ENCODE measurements at places on chromosomes 5 and 9. TPM values are rescaled to one million over a fixed set of nuclear protein-coding genes. Genes with fewer than 3 reads are reported as not detected.
A peak's percentile ranks its signal among the peaks of the same experiment; 100 is the strongest.

The MEGF10 gene
- total RNA-seq, result 1.1 TPM

The OTP gene
- not detected for total RNA-seq

The CCL27 gene
- not detected for total RNA-seq

The GDA gene
- 2.0 TPM for total RNA-seq

DNA sequence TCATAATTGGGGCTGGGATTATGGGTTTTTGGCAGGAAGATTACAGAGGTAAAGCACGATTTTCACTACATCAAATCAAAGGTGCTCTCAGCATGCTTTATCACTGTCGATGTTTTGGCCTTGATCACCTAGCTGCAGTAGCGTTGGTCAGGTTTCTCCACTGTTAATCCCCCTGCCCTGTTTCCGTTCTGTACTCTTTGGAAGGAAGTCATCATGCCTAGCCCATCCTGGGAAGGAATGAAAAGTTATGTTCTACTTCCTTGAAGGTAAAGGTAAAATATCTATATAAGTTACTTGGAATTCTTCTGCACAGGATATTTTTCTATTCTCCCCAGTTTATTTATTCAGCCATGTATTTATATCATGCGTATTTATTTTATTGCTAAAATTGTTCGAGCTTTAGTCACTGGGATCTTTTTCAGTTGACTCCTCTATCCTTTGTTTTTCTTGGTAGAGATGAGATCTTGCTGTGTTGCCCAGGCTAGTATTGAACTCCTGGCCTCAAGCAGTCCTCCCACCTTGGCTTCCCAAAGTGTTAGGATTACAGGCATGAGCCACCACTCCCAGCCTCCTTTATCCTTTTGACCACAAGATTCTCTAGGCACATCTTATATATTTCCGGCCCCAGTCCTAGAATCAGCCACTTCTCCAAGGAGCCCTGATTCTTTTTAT, 25.3 kb downstream of the FAF2 start:
- DNase-seq, result no peak
- peaks cover 5% of the 10 kb centered on the region for H3K4me1 ChIP-seq
- H3K27ac ChIP-seq, result no peak overlapping the region
- H3K36me3 ChIP-seq, result no peaks in the 10 kb centered on the region
- no peak overlapping the region for H3K4me3 ChIP-seq

GRCh38 chr5:37738057-37738691, 101.7 kb downstream of the GDNF start:
- no peaks in the 10 kb centered on the region for H3K36me3 ChIP-seq
- no peak overlapping the region for H3K27ac ChIP-seq
- no peak for DNase-seq
- H3K4me1 ChIP-seq, result peaks cover 24% of the 10 kb centered on the region

- H3K27ac ChIP-seq, result peak overlapping the region; percentile 77
- H3K4me1 ChIP-seq, result peaks cover 26% of the 10 kb centered on the region
- H3K4me3 ChIP-seq, result no peak overlapping the region
- H3K36me3 ChIP-seq, result no peaks in the 10 kb centered on the region
Measured at GRCh38 chr5:10724781-10725507, 36.1 kb downstream of the DAP start.

GRCh38 chr5:143987751-143988560, 176.0 kb downstream of the HMHB1 start:
- no peak overlapping the region for H3K27ac ChIP-seq
- H3K4me1 ChIP-seq, result no peaks in the 10 kb centered on the region
- no peak for DNase-seq
- H3K36me3 ChIP-seq, result no peaks in the 10 kb centered on the region
- no peak overlapping the region for H3K4me3 ChIP-seq
- H3K27me3 ChIP-seq, result no peaks in the 10 kb centered on the region

GRCh38 chr5:82676661-82677060, 398.5 kb upstream of the RPS23 start:
- H3K4me3 ChIP-seq, result no peak overlapping the region
- H3K27me3 ChIP-seq, result no peaks in the 10 kb centered on the region
- no peak overlapping the region for H3K27ac ChIP-seq
- DNase-seq, result no peak
- no peaks in the 10 kb centered on the region for H3K36me3 ChIP-seq

- DNase-seq, result no peak
- no peaks in the 10 kb centered on the region for H3K27me3 ChIP-seq
- H3K36me3 ChIP-seq, result no peaks in the 10 kb centered on the region
- H3K4me1 ChIP-seq, result no peaks in the 10 kb centered on the region
Measured at GRCh38 chr5:35060236-35060635, 12.5 kb upstream of the AGXT2 start.

DNA sequence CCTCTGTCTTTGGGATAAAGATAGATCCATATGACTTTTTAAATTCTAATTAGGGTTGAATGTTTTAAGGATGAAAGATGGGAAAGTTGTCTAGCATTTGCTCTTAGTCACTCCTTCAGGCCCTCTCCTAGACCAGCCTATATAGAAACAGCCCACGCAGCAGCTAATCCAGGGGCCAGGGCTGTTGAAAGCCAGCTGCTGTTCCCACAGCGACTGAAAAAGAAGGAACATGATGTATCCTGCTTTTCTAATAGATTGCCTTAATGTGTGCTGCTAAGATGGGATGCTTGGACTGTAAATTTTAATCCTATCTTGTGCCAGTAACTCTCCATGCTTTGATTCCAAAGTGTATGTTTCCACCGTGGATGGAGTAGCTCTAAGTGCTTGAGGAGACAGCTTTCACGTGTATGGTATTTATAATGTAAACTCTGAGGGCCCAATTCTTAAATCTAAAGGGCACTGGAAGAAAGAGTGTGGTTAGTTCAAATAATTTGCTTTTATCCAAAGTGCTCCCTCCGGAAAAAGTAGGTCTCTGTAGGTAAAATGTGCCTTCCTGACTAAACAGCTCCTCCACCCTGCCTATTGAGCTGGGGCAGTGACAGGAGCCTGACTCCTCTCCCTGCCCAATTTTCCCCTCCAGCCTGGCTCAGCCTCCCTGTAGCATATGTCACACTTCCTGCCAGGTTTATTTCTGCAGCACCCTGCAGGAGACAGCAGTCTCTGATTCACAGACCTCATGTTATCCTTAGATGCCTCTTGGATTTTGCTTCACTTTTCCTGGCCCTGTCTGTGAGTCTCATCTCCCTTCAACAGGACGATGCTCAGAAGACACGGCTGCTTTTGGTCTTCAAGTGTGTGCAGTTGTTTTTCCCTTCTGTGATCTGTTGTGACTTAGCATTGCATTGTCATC, 33.2 kb downstream of the SLC36A1 start:
- no peaks in the 10 kb centered on the region for H3K4me1 ChIP-seq
- no peaks in the 10 kb centered on the region for H3K27me3 ChIP-seq
- H3K4me3 ChIP-seq, result no peak overlapping the region
- DNase-seq, result no peak
- H3K36me3 ChIP-seq, result no peaks in the 10 kb centered on the region

- DNase-seq, result no peak
- H3K36me3 ChIP-seq, result no peaks in the 10 kb centered on the region
Measured at GRCh38 chr9:130010151-130010988, 32.6 kb downstream of the FNBP1 start.

GRCh38 chr5:172528440-172528839, 74.1 kb upstream of the SH3PXD2B start:
- H3K27me3 ChIP-seq, result no peaks in the 10 kb centered on the region
- no peaks in the 10 kb centered on the region for H3K4me1 ChIP-seq
- H3K4me3 ChIP-seq, result no peak overlapping the region
- no peaks in the 10 kb centered on the region for H3K36me3 ChIP-seq
- H3K27ac ChIP-seq, result no peak overlapping the region
- no peak for DNase-seq

DNA sequence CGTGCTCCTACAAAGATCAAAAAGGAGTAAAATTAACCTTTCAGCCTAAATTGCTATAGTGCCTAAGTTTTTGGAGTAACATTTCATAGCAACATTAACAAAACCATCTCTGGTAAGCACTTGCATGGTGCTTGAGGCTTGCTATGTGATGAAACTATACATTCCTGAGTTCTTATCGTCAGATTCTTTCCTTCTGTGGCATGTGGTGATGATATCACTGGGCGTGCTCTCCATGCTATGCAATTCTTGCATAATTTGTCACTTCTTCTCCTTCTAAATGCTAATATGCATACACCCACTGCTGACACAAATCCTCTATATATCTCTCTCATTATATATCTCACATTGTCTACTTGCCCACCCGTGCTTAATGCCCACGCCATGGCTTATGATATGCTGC, 2019.9 kb downstream of the MAT2B start:
- H3K4me1 ChIP-seq, result no peaks in the 10 kb centered on the region
- H3K27me3 ChIP-seq, result no peaks in the 10 kb centered on the region
- DNase-seq, result no peak
- H3K27ac ChIP-seq, result no peak overlapping the region
- no peaks in the 10 kb centered on the region for H3K36me3 ChIP-seq

GRCh38 chr9:137222190-137223077, at the start of gene RNF208:
TSS of gene RNF208 (minus strand) at chr9:137222240. CDS start at chr9:137221212, 1,028 bp downstream.
- H3K4me1 ChIP-seq, result peaks cover 37% of the 10 kb centered on the region
- no peaks in the 10 kb centered on the region for H3K27me3 ChIP-seq
- H3K36me3 ChIP-seq, result no peaks in the 10 kb centered on the region
- H3K27ac ChIP-seq, result peak within 1 kb of the TSS; percentile 91

DNA sequence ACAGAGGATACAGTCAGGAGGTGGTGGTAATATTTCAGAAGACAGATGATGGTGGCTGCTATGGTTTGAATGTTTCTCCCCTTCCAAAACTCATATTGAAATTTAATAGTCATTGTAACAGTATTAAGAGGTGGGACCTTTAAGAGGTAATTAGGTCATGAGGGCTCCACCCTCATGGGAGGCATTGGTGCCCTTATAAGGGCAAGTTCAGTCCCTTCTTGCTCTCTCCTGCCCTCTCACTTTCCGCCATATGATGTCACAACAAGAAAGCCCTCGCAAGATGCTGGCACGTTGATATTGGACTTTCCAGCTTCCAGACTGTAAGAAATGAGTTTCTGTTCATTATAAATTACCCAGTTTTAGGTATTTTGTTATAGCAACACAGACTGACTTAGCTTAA, 274.9 kb downstream of the PDE4D start:
- H3K4me3 ChIP-seq, result no peak overlapping the region
- H3K27me3 ChIP-seq, result no peaks in the 10 kb centered on the region
- no peaks in the 10 kb centered on the region for H3K36me3 ChIP-seq
- H3K4me1 ChIP-seq, result no peaks in the 10 kb centered on the region
- H3K27ac ChIP-seq, result no peak overlapping the region
- no peak for DNase-seq

DNA sequence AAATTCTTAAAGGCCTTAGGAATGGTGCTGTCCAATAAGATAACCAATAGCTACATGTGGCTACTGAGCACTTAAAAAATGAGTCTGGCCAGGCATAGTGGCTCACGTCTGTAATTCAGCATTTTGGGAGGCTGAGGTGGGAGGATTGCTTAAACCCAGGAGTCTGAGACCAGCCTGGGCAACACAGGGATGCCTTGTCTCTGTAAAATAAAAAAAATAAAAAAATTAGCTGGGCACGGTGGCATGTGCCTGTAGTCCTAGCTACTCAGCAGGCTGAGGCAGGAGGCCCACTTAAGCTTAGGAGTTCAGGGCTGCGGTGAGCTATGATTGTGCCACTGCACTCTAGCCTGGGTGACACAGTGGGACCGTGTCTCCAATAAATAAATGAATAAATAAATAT, 1.3 kb upstream of the SLC22A5 start:
- no peaks in the 10 kb centered on the region for H3K27me3 ChIP-seq
- no peak overlapping the region for H3K27ac ChIP-seq
- DNase-seq, result no peak
- peaks cover 28% of the 10 kb centered on the region for H3K4me1 ChIP-seq
- no peaks in the 10 kb centered on the region for H3K36me3 ChIP-seq

DNA sequence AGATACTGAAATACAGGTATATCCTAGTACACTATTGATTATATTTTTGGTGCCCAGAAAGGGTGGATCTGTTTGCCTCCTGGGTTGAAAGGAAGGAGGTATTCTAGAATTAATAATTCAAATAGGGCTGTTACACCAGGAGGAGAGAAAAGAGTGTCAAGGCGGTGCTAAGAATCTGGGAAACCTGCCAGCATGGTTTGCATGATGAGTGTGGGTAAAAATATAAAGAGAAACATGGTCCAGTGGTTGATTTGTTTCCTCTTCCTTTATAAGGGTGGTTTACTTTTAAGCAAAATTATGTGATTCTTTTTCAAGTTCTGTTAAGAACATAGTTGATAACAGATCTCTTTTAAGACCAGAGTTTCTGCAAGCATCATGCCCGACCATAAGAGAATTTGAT, 69.4 kb upstream of the NFIB start:
- H3K27me3 ChIP-seq, result no peaks in the 10 kb centered on the region
- no peaks in the 10 kb centered on the region for H3K36me3 ChIP-seq
- peak; percentile 16 for DNase-seq
- H3K27ac ChIP-seq, result no peak overlapping the region

GRCh38 chr5:27855491-27855890, 817.1 kb upstream of the CDH9 start:
- no peak overlapping the region for H3K4me3 ChIP-seq
- no peaks in the 10 kb centered on the region for H3K36me3 ChIP-seq
- DNase-seq, result no peak
- no peak overlapping the region for H3K27ac ChIP-seq
- H3K27me3 ChIP-seq, result no peaks in the 10 kb centered on the region
- H3K4me1 ChIP-seq, result no peaks in the 10 kb centered on the region

Data from adrenal gland (tissue), 19 donors.